Activated CD8-positive, alpha-beta T cell treated with anti-CD3 and anti-CD28 coated beads for 36 hours (primary cell): ENCODE measurements at places on chromosomes 4 and X. TPM values are rescaled to one million over a fixed set of nuclear protein-coding genes. Genes with fewer than 3 reads are reported as not detected.

DNA sequence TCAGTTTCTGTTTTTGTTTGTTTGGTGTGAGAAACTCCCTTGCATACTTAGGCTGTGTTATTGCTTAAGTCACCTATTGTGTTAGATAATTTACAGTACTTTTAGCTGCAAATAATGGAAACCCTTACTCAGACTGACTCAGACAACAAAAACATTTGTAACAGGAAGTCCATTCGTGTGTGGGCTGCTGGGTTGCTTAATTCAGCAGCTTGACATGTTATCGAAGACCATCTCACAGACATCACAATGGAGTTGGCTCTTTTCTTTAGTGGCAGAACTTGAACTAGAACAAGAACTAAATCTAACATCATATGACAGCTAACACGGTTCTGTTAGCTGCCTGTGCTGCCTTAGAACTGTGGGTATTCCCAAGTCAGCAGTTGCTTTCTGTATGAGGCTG lies 9.9 kb upstream of the GABRE start:
- no peak overlapping the region for H3K4me3 ChIP-seq
- H3K27ac ChIP-seq: no peak overlapping the region
- no peaks in the 10 kb centered on the region for H3K27me3 ChIP-seq
- no peaks in the 10 kb centered on the region for H3K36me3 ChIP-seq
- H3K4me1 ChIP-seq: no peaks in the 10 kb centered on the region
- no peak for DNase-seq

DNA sequence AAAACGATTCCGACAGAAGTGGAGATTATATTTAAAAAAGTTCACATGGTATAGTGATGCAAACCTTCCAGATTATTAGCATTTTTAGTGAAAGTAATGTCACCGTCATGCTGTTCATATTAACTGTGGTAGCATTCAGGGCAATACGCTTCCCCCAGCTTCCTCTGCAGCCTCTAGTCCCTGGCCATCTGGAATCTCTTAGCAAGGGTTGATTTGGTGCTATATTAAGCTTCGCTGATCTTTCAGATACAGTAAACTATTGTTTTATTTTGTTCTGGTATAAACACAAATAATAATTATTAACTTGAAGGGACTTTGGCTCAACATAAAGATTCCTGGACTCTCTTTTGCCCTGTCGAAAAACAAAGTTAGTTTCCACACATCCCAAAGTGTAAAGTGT lies 1080.5 kb upstream of the TENM3 start:
- H3K4me3 ChIP-seq: no peak overlapping the region
- H3K27ac ChIP-seq: no peak overlapping the region
- H3K27me3 ChIP-seq: no peaks in the 10 kb centered on the region
- H3K4me1 ChIP-seq: no peaks in the 10 kb centered on the region
- no peaks in the 10 kb centered on the region for H3K36me3 ChIP-seq

DNA sequence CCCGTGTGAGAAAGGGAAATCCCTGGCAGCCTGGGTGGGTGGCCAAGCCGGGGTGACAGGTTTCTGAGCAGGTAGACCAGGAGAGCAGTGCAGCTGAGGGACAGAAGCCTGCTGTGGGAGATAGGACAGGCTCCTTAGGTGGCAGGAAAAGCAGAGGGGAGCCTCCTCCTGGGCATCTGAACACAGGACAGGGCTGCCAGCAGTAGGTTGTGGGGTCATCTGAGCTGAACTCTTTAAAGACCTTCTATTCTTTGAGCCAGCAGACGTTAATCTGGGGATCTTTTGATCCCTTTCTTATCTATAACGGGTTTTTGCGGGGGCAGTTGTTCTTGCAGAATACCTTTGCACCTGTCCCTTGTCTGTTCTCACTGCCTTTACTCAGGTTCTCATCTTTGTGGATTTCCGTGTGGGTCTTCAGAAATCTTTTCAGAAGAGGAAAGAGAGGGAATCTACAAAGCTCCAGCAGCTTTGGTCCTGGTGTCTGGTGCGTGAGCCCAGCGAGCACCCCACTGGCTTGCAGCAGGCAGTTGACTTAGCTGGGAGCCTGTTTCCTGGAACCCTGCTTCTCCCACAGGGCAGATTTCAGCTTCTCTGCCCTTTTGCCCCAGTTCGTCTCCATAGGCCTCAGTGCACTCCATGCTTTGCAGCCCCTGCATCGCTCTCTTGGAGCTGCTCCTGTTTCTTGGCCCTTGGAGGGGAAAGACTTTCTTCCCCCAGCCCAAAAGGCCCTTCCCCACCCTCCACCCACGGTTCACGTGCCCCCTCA lies 35.8 kb upstream of the TADA2B start:
- H3K27ac ChIP-seq: no peak overlapping the region
- H3K36me3 ChIP-seq: peaks cover 30% of the 10 kb centered on the region
- DNase-seq: no peak
- H3K27me3 ChIP-seq: no peaks in the 10 kb centered on the region
- no peak overlapping the region for H3K4me3 ChIP-seq
- H3K4me1 ChIP-seq: peaks cover 4% of the 10 kb centered on the region

DNA sequence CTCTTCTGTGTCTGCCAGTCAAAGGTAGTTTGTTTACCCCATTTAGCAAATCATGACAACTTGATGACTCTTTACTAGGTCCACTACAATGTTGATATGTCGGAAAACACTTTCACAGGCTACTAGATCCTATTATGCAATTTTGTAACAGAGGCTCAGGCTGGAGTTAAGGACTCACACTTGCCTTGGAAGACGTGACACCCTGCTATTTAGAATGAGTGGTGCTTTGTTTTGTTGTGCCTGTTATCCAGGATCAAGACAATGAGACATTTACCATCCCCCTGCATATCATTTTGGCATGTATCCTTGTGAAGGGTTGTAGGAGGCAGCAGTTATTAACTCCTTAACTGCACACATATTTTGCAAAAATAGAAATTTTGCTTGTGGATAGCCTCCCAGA lies 263.7 kb downstream of the IL1RAPL1 start:
- H3K4me1 ChIP-seq: no peaks in the 10 kb centered on the region
- no peak overlapping the region for H3K4me3 ChIP-seq
- H3K36me3 ChIP-seq: no peaks in the 10 kb centered on the region
- no peak overlapping the region for H3K27ac ChIP-seq
- no peak for DNase-seq
- H3K27me3 ChIP-seq: no peaks in the 10 kb centered on the region

GRCh38 chr4:78652282-78652876 lies 100.8 kb downstream of the ANXA3 start:
- H3K27me3 ChIP-seq: no peaks in the 10 kb centered on the region
- no peak overlapping the region for H3K4me3 ChIP-seq
- peaks cover 7% of the 10 kb centered on the region for H3K4me1 ChIP-seq
- no peak for DNase-seq
- no peak overlapping the region for H3K27ac ChIP-seq

GRCh38 chr4:113270520-113271319 lies 221.3 kb downstream of the ANK2 start:
- no peaks in the 10 kb centered on the region for H3K4me1 ChIP-seq
- no peak for DNase-seq
- H3K27ac ChIP-seq: no peak overlapping the region

- peak; percentile 26 for DNase-seq
- H3K27ac ChIP-seq: no peak overlapping the region
- peaks cover 2% of the 10 kb centered on the region for H3K36me3 ChIP-seq
- H3K4me1 ChIP-seq: peaks cover 15% of the 10 kb centered on the region
- H3K4me3 ChIP-seq: no peak overlapping the region
Observed at GRCh38 chrX:56726605-56727004, 2.4 kb upstream of the NBDY start.

DNA sequence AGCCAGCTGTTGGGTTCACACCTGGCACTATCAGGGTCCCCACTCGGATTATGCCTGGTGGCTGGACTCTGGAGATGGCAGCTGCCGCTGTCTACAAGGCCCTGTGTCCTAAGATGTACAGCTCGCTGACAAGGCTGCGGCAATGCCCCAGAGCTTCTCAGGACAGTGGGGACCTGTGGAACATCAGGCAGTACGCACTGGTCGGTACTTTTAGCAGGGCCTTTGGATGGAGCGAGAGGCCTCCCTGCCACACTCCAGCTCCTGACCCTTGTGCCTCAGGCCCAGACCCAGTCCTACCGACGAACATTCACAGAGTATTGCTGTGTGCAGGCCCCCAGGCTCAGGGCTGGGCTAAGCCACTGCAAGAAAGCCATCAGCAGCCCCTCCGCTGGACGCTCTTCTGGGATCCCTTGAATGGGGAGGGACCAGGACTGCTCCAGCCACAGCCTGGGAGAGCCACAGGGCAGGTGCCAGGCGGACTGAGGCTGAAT lies 45.7 kb upstream of the HMX1 start:
- H3K4me1 ChIP-seq: no peaks in the 10 kb centered on the region
- no peak overlapping the region for H3K27ac ChIP-seq
- peaks cover 1% of the 10 kb centered on the region for H3K27me3 ChIP-seq
- no peak overlapping the region for H3K4me3 ChIP-seq
- no peaks in the 10 kb centered on the region for H3K36me3 ChIP-seq
- no peak for DNase-seq

GRCh38 chr4:186727977-186728519 lies 4.4 kb upstream of the FAT1 start:
- H3K4me3 ChIP-seq: no peak overlapping the region
- peaks cover 43% of the 10 kb centered on the region for H3K27me3 ChIP-seq
- no peak overlapping the region for H3K27ac ChIP-seq
- no peaks in the 10 kb centered on the region for H3K36me3 ChIP-seq

DNA sequence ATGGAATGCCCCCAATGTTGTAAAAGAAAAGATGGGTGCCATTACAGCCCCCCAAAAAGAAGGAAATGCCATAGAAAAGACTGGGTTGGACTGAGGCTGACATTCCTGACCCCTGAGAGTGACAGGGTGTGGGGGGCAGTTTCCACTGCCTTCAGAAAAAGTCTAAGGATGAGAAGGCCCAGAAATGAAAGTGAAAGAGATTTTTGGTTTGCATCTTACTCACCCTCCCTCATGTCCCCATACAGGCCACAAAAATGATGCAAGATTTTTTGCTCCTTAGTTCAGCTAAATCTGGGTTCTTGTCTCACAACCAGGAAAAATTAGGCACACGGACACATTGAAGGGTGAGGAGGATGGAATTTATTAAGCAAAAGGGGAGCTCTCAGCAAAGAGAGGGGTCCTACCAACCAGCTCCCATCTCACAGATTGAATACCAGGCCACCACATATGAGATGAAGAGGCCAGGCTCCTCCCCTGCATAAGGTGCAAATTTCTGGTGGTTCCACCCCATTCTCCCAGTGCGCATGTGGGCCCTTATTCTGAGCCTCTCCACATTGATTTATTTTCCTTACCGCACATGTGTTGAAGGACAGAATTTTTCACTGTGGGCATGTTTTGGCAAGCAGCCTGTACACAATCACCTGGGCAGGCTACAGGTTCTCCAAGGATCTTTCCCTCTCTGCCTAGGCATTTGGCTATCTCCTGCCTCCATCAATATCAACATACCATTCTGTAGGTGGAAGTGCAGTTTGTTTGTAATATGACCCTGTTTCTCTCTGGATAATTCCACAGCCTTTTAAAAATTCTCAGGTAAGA lies 18.8 kb downstream of the PPP4R3C start:
- H3K27me3 ChIP-seq: no peaks in the 10 kb centered on the region
- H3K27ac ChIP-seq: peak overlapping the region; percentile 72
- no peak for DNase-seq
- H3K4me1 ChIP-seq: no peaks in the 10 kb centered on the region

DNA sequence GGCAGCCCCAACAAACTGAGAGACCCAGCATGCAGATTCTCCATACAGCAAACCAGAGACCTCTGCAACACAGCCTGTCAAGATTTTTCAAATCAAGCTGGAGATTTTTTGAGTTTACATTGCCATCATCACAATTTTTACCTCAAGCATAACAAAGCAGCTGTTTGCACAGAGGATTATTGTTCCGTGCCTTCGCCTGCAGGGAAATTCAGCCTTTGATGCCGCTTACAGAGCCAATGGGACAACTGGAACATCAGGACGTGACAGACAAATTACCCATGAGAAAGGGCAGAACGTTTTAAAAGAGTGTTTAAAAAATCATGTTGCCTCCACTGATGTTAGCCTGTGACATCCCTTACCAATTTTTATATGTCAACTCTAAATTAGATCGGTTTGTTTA lies 363.7 kb downstream of the FBXW7 start:
- H3K4me3 ChIP-seq: no peak overlapping the region
- no peak overlapping the region for H3K27ac ChIP-seq
- no peaks in the 10 kb centered on the region for H3K36me3 ChIP-seq
- DNase-seq: no peak

DNA sequence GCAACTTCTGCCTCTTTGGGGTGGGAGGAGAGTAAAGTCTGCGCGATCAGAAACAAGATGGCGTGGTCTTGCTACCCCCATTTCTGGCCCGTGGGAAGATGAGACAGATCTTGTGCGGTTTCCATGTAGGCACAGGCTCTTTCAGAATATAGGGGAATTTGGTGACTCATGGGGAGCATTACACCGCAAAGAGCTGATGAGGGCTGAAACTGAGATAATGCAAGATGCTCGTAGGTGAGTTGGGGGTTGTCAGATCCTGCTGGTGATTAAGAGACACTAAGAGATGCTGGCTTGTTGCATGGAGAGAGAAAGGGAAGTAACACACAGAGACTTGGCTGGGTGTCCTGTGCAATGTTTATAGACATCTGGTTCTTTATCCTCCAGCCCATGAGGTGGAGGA lies 1.5 kb downstream of the EVC start:
- no peaks in the 10 kb centered on the region for H3K36me3 ChIP-seq
- H3K27ac ChIP-seq: no peak overlapping the region
- H3K4me3 ChIP-seq: peak overlapping the region; percentile 68
- DNase-seq: peak; percentile 43
- H3K27me3 ChIP-seq: peaks cover 34% of the 10 kb centered on the region

DNA sequence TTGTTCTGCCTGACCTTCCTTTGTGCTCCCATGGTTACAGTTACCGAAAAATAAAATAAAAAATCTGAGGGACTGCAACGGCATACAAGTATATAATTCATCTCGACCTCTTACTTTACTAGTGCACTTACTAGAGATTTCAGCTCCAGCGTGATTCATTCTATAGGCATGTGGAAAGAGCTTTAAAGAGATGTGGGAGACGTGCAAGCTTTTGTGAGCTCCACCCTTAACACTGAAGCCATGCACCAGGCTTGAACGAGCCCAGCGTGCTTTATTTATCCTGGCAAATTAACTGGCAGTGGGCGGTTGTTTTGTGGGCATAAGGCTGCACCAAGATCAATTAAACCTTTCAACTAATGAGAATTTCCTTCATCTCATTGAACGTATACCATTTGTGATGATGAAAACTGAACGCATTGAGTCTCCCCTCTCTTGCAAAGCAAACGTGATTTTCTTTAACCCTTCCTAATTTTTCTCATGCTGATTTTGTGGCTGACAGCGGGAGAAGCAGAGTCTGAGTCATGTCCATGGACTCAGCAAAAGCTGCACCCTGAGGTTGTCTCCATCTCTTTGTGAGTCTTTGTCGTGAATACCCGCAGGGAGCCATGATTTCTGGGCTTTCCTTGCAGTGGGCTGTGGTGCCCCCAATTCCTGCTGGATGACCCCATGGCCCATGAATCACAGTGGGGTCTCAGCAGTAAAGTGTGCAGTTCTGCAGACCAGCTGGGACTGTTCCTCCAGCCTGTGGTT lies 60.1 kb downstream of the MXRA5 start:
- H3K4me1 ChIP-seq: no peaks in the 10 kb centered on the region
- no peak overlapping the region for H3K4me3 ChIP-seq
- no peak overlapping the region for H3K27ac ChIP-seq
- no peaks in the 10 kb centered on the region for H3K27me3 ChIP-seq

Gene NXF2
- not detected for total RNA-seq

Gene C4orf50
- 0.07 TPM for total RNA-seq

Gene CAPN6
- not detected for total RNA-seq

Gene ADH1A
- not detected for total RNA-seq

Gene AMBN
- not detected for total RNA-seq

Gene EDNRA
- total RNA-seq: not detected

Gene GASK1B
- total RNA-seq: not detected

Gene GPAT3
- 2.7 TPM for total RNA-seq

Gene COMMD8
- 32.8 TPM for total RNA-seq

Gene PABPC1L2B
- not detected for total RNA-seq

Gene NAT8L
- 1.0 TPM for total RNA-seq

Gene AR
- not detected for total RNA-seq

Gene DMRTC1
- not detected for total RNA-seq
